ENCODE measurements at places on chromosomes 2 and 18.

- no peak for DNase-seq
Observed at GRCh38 chr2:86393521-86394491, 47.4 kb upstream of the KDM3A start.

GRCh38 chr2:47838686-47839085 is 55.7 kb downstream of the MSH6 start:
- no peak for DNase-seq

DNA sequence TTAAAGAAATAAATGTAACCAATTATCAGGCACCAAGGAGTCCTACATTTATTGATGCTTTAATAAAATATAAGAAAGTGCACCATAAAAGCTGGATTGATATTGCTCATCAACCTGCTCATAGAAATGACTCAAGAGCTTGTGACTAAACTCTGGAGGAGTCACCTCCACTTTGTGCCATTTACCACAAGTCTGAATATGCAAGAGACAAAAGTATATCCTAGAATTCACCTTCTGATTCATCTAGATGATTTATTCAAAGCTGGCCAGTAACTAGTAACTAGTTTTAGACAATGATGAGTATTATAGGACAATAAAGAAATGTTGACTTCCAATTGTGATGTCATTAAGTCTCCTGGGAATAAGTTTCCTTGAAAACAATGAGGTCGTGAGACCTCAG is 146.0 kb upstream of the SOX11 start:
- no peak for DNase-seq

- DNase-seq, result no peak
Observed at GRCh38 chr2:218754201-218754600, 27.7 kb upstream of the CYP27A1 start.

- no peak for DNase-seq
Observed at GRCh38 chr2:205696331-205696926, 14.1 kb downstream of the NRP2 start.

DNA sequence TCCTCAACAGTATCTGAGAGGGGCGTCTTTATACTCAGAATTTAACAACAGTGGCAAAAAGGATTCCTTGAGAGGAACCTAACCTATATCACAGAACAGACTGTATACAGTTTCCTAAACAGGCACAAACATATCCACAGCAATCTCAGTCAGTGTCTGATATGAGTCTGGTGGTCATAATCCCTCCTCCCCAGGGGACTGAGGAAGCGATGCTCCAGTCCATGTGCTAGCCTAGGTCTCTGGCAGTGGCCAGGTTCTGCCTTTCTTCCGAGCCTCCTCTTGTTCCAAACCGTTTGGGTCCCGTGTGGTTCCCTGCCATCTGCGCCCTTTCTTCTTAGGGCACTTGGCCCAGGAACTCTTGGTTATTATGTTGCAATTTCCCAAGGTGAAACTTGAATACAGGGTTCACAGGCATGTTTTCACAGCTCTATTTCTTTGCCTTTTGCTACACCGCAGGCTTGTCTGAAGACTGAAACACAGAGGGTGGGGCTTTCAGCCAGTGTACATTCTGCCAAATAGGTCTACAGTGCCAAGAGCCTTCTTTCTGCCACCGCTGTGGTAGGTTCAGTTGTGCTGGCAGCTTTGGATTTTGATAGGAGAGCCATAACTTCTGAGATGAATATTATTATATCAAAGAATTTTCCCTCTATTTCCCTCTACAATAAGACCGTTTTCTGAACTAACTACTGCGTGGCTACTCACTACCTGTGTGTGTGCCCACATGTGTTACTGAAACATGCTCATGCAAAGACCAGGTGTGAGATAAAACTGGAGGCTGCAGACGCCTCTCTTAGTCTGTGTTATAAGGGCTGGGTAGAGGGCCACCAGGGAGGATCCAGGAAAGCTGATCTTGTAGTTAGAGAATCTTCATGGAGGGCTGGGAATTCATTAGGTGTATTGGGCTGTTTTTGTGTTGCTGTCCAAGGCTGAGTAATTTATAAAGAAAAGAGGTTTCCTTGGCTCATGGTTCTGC is 75.0 kb upstream of the HAAO start:
- DNase-seq, result no peak

GRCh38 chr2:241975593-241976284 is 106.2 kb downstream of the RTP5 start:
- no peak for DNase-seq

GRCh38 chr2:54675738-54676137 is 47.7 kb upstream of the EML6 start:
- no peak for DNase-seq

GRCh38 chr2:170235860-170236679 is 58.1 kb downstream of the MYO3B start:
- DNase-seq, result no peak

DNA sequence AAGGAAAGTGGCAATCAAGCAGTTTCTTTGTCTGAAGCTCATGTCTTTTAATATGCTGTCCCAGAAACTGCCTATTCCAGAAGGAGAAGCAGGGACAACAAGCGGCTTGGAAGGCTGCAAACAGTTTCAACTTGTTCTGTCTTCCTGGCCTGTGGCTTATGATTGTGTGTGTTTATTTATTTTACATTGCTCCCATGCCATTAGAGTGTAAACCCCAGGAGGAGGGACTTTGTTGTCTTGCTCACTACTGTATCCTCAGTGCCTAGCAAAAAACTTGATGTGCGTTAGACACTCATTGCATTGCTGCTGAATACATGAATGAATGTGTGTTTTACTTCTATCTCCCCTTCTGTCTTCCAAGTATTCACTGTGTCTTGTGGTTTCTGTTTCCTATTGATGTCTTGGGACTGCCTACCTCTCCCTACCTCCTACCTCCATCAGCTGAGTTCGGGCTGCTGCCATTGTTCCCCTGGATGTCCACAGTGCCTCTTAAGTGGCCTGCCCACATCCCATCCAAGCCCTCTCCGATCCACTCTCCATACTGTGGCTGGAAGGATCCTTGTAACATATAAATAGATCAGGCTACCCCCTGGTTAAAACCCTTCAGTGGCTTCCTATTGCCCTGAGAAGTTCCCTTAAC is 261.4 kb downstream of the DYSF start:
- DNase-seq, result no peak

DNA sequence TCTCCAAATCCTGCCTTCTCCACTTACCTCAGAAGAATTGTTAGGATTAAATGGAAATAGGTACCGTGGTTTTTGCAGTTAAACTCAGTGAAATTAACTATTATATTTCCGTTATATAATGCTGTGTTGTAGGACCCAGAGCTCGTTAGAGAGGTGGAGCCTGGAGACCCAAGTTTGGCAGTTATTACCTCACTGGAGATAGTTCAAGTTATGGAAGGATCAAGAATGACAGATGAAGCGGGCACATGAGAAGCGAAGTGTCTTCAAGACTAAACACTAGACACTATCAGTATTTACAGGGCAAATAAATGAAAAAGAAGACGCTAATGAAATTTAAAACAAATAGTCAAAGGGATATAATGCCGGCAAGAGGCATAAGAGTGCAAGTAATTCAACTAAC is 866 bp downstream of the CWC22 start:
- DNase-seq, result no peak

GRCh38 chr2:127968610-127969339 is 59.1 kb downstream of the SAP130 start:
- no peak for DNase-seq

DNA sequence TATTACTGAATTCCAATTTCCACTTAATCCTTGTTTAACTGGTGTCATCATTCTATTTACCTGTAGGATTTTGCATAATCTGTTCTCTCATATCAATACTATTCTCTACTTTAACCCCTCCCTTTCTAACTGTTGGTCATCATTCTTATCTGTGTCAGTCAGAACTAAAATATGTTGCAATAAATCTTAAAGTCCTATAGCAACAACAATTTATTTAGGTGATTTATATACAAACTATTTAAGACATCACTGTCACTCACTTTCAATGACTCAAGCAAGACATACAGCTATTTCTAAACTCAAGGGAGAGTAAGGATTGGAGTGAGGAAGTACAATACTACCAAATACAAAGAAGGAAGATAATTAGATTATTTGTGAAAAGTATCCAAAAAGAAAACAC is 740.4 kb downstream of the DSC3 start:
- DNase-seq, result no peak

- DNase-seq, result no peak
Observed at GRCh38 chr2:75560768-75561565, at the start of gene EVA1A. Gene EVA1A (minus strand): TSS chr2:75560939. CDS start chr2:75518140, 42,799 bp downstream.

DNA sequence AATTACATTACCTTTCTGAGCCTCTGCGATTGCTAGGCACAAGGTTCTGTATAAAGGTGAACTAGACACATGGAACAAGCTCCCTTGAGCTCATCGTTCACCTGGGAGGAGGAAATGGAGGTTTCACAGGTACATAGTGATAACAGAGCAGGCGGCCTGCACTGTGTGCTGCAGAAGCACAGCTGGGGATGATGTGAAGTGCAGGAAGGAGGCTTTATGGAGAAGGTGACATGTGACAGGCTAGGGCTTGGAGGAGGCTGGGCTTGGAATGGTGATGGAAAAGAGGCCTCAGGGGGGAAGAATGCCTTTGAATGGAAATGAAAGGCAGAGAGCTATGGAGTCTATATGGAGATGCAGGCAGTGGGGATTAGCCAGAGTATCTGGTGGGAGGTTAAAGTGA is 22.9 kb downstream of the MARCHF4 start:
- no peak for DNase-seq

DNA sequence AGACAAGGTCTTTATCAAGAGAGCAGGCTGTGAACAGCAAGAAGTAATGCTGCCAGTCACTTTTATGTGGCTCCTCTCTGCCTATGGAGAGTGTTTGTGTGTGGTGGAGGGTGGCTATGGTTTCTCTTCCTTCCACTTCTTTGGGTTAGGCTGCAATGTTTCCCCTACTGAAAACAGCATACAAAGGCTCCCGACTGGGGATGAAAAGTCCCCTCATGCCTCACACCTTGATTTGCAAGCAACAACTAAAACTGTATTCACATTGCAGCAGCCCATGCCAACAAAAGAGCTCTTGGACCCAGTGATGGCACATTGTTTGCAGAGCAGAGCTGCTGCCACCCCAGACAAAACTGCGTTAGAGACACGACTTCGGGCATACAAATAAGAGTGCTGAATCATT is 301.6 kb downstream of the SLC8A1 start:
- DNase-seq, result no peak

All from stimulated activated CD8-positive, alpha-beta memory T cell treated with anti-CD3 and anti-CD28 coated beads, Interleukin-4, amount 100 ng/mL, for 4 hours (primary cell).